CD8-positive, alpha-beta memory T cell (primary cell): ENCODE measurements at places on chromosomes 1 and 21. TPM values are rescaled to one million over a fixed set of nuclear protein-coding genes. Genes with fewer than 3 reads are reported as not detected.

GRCh38 chr1:174744886-174745285 is 254.9 kb upstream of the CACYBP start:
- DNase-seq = no peak
- H3K4me1 ChIP-seq = no peaks in the 10 kb centered on the region
- no peaks in the 10 kb centered on the region for H3K36me3 ChIP-seq

DNA sequence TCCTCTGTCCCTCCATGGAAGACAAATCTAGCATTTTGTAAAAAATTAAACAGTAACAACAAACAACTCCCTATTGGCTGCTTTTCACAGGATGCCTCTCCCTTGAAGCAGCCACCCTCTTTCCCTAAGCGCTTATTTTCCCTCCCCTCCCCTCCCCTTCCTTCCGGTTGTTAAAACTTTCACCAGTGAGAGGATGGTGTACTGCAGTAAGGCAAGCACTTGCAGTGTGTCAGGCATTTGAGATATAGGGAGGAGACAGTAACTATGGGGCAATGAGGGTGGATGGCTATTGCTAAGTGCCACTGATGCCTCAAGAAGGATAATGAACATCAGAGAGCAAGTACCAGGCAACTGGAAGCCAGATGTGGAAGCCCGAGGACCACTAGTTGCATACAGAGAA is 19.1 kb upstream of the KIAA1614 start:
- H3K36me3 ChIP-seq = no peaks in the 10 kb centered on the region
- no peak for DNase-seq
- H3K27me3 ChIP-seq = no peaks in the 10 kb centered on the region
- no peak overlapping the region for H3K27ac ChIP-seq
- no peaks in the 10 kb centered on the region for H3K4me1 ChIP-seq

GRCh38 chr1:218494449-218494852 is 149.3 kb downstream of the TGFB2 start:
- no peaks in the 10 kb centered on the region for H3K27me3 ChIP-seq
- no peak for DNase-seq
- no peaks in the 10 kb centered on the region for H3K4me1 ChIP-seq
- no peaks in the 10 kb centered on the region for H3K36me3 ChIP-seq

DNA sequence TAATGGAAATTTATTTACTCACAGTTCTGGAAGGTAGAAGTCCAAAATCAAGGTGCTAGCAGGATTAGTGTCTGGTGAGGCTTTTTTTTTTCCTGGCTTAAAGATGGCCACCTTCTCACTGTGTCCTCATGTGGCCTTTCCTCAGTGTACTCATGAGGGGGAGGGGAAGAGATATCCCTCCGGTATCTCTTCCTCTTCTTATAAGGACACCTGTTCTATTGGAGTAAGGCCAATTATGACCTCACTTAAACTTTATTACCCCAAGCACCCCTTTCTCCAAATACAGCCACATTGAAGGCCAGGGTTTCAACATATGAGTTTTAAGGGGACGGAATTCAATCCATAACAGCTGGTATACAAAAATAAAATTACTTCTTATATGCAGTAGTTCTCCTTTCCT is 203.7 kb upstream of the C1orf87 start:
- H3K36me3 ChIP-seq = no peaks in the 10 kb centered on the region
- H3K27ac ChIP-seq = no peak overlapping the region
- no peaks in the 10 kb centered on the region for H3K27me3 ChIP-seq

GRCh38 chr1:62260688-62261087 is 58.5 kb downstream of the KANK4 start:
- H3K27me3 ChIP-seq = no peaks in the 10 kb centered on the region
- H3K27ac ChIP-seq = no peak overlapping the region
- H3K36me3 ChIP-seq = no peaks in the 10 kb centered on the region
- H3K4me3 ChIP-seq = no peak overlapping the region

DNA sequence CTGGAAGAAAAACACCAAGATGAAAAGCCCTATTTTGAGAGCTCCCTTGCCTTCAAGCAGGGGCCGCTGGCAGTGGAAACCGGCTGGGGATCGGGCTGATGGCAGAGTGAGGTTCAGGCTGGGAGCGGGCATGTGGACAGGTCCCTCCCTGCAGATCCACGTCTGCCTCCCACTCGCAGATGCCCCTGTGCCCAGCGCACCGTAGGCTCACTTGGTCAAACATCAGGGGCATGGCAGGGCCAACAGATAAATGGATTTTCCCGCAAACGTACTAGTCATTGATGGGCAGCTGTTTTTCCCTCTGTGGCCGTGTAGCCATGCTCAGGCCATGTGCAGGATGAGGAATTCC is 6.6 kb upstream of the C1orf174 start:
- no peaks in the 10 kb centered on the region for H3K36me3 ChIP-seq
- no peak for DNase-seq
- no peak overlapping the region for H3K27ac ChIP-seq
- no peaks in the 10 kb centered on the region for H3K27me3 ChIP-seq
- H3K4me3 ChIP-seq = no peak overlapping the region
- H3K4me1 ChIP-seq = peaks cover 32% of the 10 kb centered on the region

Gene OR2T11
- not detected for total RNA-seq

Gene KPRP
- not detected for total RNA-seq
